DND-41 (cell line): ENCODE measurements at places on chromosomes 4 and X.

DNA sequence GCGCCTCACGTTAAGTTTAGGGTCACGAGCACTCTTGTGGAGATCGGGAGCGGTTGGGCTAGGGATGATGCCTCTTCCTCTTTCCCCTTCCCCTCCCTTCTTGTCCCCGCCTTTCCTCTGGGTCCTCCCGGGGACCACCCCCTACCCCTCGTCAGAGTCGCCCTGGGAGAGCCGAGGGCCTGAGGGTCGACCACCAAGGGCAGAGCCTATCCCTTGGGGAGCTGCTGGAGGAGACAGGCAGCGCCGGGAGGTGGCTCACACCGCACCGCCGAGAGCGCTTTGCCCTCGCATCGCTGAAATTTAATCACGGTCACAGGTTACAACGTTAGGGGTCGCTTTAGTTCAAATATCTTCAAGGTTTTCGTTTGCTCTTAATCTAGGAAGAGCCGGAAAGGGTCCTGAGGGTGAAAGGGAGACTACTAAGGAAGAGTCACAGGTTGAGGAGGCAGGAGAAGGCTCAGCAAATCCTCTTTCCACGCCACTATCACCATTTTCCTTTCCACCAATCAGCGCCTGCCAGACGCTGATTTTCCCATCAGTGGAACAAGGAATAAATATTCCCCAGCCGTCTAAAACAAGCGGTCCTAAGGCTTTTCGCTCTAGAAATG is 528 bp upstream of the SNCA start:
- peak; percentile 71 for DNase-seq

DNA sequence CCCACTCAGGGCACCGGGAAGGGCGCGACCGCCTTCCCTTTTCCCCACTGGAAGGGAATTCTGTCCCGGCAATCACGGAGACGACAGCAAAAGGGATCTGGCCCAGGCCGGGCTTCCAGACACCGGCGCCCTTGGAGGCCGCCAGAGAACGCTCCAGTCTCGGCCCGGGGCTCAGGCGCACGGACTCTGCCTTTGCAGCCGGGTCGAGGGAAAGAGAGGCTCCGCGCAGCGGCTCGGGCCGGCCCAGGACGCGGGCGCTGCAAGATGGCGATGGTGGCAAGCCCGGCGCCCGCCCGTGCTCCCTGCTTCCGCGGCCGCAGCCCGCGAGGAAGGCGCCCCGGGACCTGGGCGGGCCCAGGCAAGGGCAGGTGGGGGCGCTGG is 1.1 kb downstream of the CTBP1 start:
- no peak for DNase-seq

- DNase-seq = no peak
Measured at GRCh38 chr4:94177822-94178221, 29.8 kb upstream of the SMARCAD1 start.

DNA sequence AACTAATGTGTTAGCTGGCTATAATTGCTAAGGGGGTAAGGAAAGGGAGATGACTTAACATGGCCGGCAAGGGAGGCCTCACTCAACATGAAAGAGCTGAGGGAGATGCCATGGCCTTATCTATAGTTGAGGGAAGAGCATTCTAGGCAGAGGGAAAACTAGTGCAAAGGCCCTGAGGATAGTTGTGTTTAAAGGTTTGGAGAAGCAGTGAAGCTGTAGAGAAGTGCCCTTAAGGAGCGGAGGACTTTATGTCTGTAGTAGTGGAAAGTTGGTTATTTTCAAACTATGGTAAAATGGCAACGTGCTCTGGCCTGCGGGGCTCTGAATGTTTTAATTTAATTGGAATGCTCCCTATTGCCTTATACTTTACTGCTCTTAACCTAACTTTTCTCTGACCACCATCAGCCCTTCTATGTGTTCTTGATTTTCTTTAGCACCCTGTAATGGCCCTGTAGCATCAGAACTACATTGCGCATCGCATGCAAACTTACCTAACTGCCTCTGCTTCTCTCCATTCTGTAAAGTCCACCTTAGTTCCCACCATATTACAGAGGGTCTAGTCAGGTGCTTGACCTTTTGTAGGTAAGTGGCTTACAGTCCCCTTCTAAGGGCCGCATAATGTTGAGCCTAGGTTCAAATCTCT is 35.8 kb downstream of the ERVMER34-1 start:
- no peak for DNase-seq

DNA sequence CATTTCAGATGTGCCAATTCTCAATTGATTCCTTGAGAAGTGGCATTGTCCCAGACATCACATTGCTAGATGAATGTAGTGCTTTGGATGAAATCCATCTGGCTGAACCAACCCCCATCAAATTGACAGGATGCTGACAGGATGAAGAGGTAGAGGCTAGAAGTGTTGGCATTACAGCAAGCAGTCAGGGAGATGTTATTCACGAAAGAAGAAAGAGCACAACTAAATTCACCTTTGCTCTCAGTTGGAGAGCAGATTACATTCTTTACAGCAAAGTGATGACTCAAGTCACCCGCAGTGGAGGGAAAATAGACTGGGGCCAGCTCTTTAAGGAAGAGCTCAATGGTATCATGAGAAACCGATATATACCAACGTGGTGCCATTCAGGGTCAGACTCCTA is 259.6 kb downstream of the C4orf33 start:
- DNase-seq = no peak

GRCh38 chr4:96227515-96227914 is 387.6 kb downstream of the PDHA2 start:
- no peak for DNase-seq

DNA sequence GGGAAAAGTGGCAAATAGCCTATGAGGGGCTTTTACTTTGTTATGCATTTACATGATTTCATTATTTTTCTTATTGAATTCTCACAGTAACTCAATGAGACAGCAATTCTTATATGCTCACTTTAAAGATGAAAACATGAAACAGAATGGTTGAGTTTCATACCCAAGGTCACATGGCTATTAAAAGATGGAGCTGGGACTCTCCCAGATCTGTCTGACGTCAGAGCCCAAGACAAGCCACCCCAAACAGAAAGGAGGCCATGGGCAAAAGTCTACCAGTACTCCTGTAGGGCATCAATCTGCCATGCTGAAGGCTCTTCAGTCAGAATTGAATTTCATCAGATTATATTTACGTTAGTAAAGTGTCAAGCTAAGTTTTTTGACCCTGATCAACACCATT is 13.2 kb downstream of the HSD17B11 start:
- DNase-seq = no peak

DNA sequence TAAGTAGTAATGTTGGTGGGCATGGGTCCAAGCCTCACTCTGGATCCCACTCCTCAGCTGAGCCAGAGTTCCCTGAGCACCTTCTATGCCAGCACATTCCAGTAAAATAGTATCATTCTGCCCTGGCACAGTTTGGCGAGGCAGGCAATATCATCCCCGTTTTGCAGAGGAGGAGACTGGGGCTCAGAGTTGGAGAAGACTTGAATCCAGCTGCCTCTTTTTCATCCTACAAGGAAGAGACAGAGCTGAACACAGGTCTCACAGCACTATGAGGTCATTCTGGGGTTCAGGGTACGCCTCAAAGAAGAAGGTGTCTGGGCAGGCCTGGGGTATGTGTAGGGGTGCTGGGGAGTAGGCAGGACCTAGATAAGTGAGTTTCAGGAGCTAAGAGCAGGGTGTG is 103.9 kb upstream of the STX18 start:
- no peak for DNase-seq

GRCh38 chrX:30982467-30982866 is 89.4 kb downstream of the FTHL17 start:
- DNase-seq = no peak

- no peak for DNase-seq
Measured at GRCh38 chr4:96379524-96379923, 539.6 kb downstream of the PDHA2 start.

DNA sequence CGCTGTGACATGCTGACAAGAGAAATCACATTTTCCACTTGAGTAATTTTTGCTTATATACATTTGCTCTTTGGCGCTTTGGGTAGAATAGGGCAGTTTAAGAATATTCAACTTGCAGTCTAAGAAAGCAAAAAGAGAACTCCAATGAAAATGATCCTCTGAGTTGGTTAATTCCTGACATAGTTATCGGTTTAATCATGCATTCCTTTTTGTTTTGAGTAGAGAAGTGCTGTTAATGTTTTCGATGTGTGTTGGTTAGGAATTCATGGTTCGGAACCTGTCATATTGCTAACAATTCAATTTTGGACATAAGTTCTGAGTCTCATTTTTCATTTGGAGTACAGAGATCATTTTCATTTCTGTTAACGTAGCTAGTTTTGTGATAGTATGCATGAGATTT is 700.6 kb upstream of the PITX2 start:
- no peak for DNase-seq

DNA sequence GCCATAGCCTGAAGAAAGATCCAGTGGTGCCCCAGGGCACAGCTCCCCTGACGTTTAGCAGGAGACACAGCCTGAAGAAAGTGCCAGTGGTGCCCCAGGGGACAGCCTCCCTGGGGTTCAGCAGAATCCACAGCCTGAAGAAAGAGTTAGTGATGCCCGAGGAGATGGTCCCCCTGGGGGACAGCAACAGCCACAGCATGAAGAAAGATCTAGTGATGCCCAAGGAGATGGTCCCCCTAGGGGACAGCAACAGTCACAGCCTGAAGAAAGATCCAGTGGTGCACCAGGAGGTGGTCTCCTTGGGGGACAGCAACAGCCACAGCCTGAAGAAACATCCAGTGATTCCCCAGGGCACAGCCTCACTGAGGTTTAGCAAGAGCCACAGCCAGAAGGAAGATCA is 2.8 kb downstream of the TEX13C start:
- no peak for DNase-seq

- DNase-seq = peak; percentile 6
Measured at GRCh38 chr4:66585767-66586166, 915.5 kb upstream of the EPHA5 start.

DNA sequence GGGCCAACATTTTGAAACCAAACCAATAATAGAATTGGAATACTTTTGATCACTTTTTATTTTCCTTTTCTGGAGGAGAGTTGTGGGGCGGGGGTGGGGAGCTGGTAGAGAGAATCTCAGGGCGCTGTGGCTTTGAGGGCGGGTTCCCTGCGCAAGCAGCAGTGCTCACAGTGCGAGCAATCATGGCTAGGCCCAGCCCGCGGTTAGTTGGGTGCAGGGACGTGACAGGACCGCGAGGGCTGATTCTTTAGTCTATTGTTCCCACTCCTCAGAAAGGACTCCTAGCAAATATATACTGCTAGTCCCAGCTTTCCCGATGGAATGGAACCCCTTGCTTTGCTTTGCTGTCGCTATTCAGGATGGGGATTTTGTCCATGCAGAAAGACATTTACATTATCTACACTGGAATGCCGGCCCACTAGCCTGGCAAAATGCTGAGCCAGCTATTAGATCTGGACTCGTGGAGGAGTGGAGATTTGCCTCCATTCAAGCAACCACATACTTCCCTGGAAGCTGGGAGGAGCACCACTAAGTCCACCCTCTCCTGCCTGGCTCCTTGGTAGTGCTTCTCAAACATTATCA is 23.9 kb upstream of the APLN start:
- no peak for DNase-seq

- DNase-seq = no peak
Measured at GRCh38 chr4:38114386-38115150, 154.4 kb downstream of the PTTG2 start.

GRCh38 chrX:43974741-43975465 is 1.7 kb upstream of the NDP start:
- DNase-seq = no peak

DNA sequence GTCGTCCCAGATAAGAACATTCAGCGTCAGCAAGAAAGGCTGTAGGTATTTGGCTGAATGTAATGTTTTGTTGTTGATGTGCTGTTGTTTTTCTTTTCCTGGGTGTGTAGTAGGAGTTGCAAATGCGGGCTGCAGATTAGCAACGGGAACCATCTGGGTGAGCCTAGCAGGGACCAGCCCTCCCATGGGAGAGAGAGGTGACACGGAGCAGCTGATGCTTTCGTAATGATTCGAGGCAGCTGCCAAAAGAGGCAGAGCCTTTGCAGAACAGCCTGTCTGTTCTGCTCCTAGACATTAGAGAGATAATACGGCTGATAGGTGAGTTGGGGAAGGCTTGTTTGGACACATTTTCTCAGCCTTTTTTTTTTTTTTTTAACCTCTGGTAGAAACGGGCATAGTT is 25.3 kb downstream of the ARSF start:
- no peak for DNase-seq

DNA sequence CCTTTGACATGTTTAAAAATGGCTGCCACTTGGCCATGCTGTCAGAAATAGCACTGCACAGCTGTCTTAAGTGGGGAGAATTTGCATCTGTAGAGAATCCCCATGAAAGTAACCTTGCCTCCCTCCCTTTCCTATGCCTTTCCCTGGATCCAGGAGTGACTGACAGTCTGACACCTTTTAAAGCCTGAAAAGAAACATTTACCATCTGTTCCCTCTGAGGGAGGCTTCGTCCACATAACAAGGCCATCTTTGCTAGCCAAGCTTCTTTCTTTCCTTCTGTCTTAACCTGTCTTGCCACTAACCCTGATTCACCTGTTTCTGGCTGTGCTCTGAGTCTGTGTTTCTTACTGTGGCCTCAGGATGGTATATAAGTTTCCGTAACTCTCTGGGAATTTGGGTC is 21.3 kb upstream of the AADAT start:
- DNase-seq = no peak

DNA sequence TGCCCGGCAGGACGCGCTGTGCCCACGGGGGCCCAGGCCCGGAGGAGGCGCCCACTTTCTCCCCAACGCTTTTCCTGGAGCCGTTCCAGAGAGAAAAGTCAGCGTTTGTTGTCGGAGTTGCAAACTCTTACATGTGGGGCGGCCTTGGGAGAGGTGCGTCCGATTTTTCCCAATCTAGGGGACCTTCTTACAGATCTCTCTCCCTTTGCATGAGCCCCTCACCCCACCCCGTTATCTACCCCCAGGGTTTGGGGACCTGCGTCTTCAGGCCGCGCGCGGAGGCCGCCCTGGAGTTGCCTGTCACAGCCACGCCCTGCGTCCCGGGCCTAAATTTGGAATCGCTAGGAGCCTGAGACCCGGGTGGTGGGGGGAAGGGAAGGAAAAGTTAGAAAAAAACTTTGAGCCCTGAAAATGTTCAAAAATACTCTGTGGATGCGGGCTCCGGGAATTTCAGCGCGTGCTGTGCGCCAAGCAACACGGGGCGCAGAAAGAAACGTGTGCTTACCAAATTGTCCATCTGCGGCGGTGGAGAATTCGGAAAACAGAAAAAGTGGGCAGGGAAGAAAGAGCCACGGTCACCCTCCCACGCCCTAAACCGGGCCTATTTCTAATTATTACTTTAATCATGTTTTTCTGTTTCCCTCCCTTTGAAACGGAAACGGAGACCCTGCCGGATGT is 587 bp downstream of the CD99 start:
- DNase-seq = peak; percentile 57

- no peak for DNase-seq
Measured at GRCh38 chr4:81811562-81812293, 340.0 kb upstream of the RASGEF1B start.

- no peak for DNase-seq
Measured at GRCh38 chrX:24657671-24658386, 10.7 kb upstream of the PCYT1B start.

DNA sequence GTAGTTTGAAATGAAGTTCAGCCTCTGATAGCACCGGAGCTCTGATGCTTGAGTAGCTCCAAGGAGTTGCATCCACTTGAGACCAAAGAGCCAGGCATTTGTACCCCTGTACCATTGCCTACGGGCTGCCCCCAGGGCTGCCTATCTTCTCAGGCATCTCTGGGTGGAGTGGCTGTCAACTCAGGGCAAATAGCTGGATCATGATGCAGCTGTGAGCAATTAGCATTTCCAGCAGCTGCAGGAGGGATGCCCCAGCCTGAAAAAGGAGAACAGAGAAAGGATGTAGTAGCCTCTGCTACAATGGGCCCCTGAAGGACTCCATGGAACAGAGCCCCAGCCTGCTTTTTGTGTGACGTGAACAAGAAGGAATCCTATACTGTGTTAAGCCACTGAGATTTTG is 492.6 kb downstream of the BCOR start:
- DNase-seq = no peak

GRCh38 chr4:168817370-168817769 is 192.7 kb downstream of the CBR4 start:
- no peak for DNase-seq
